ENCODE measurements at places on chromosomes 11 and 22. TPM values are rescaled to one million over a fixed set of nuclear protein-coding genes. Genes with fewer than 3 reads are reported as not detected.

DNA sequence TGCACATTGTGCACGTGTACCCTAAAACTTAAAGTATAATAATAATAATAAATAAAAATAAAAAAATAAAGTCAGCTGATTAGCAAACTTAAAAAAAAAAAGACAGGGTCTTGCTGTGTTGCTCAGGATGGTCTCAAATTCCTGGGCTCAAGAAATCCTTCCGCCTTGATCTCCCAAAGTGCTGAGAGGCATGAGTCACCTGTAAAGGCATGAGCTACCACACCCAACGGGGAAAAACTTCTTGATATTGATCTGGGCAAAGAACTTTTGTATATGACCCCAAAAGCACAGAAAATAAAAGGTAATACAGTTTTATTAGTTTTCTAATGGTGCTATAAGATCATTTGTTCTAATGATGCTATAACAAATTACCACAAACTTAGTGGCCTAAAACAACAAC, 46.1 kb downstream of the ENTHD1 start:
- no peak for DNase-seq

DNA sequence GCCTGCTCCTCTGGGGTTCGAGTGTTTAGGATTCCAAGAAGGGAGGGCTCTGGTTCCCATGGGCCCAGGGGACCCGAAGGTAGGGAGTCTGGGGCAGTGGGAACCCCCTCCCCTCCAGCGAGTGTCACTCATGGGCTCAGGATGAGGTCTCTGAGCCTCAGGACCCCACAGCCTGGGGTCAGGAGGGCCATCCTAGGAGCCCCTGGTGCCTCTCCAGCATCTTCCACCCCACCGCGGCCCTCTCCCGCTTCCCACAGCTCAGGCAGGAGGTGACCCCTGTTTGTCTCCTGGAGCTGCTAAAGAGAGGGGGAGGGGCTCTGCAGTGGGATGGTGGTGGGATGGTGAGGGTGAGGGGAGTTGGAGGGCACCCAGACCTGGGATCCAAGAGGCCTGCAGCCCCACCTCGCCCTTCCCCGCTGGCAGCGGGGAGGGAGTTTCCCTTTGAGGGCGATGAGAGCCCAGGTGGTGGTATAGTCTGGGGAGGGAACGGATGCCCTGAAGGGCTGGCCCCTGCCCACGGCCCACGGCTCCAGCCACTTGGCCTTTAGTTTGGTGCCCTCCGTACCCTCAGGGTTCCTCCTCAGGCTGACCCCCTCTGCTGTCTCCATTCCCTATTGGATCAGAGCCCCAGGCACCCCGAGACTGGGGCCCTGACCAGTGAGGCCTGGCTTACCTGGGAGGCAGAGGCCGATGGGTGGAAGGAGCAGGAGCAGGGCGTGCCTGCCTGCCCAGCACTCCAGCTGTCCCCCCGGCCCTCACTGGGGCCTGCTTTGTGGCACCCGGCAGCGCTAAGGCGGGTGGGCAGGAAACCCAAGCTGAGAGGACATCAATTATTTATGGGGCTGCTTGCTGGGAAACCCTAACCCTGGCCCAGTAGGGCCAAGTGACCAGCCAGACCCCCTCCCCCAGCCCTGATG, 1.1 kb upstream of the CABP4 start:
- DNase-seq: no peak

- DNase-seq: no peak
Observed at GRCh38 chr11:3177931-3178330, 12.8 kb upstream of the OSBPL5 start.

- DNase-seq: no peak
Observed at GRCh38 chr11:70174547-70175235, 28.4 kb upstream of the FADD start.

DNA sequence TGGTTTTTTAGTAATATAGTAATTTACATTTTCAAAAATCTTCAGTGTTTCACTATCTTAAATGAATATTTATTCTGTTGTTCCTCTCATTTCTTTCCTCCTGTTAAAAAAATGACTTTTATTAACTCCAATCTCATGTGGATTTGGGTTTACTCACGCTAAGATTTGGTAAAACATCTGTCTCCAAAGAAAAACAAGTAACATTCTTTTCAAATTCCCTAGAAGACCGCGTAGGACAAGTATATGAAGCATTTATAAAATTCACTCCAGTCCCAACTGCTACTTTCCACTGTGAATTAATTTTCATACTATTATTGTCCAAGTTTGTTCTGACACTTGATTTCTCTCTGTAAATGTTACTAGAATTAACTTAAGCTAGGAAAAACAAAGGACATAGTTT, 26.2 kb downstream of the SBF2 start:
- no peak for DNase-seq

DNA sequence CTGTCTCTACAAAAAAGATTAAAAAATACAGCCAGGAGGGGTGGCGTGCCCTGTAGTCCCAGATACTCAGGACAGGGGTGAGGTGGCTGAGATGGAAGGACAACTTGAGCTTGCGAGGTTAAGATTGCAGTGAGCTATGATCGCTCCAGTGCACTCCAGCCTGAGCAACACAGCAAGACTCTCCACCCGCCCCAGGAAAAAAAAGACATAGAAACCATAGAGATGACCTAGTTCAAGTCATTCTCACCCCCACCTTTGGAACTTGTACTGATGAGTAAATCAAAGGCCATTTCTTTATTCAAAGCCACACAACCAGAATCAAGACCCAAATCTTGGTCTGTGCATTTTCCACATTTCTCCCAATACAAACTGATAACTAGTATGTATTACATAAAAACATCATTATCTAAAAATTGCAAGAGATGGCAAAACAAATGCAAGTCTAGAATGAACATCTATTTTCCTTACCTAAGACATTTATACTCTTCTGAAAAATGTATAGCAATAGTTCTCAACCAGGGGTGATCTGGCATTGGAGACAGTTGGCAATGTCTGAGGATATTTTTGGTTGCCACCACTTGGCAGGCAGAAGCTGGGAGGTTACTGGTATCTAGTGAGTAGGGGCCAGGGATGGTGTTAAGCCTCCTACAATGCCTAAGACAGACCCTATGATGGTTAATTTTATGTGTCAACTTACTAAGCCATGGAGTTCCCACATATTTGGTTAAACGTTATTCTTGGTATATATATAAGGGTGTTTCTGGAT, 34.6 kb downstream of the LGR4 start:
- DNase-seq: no peak

DNA sequence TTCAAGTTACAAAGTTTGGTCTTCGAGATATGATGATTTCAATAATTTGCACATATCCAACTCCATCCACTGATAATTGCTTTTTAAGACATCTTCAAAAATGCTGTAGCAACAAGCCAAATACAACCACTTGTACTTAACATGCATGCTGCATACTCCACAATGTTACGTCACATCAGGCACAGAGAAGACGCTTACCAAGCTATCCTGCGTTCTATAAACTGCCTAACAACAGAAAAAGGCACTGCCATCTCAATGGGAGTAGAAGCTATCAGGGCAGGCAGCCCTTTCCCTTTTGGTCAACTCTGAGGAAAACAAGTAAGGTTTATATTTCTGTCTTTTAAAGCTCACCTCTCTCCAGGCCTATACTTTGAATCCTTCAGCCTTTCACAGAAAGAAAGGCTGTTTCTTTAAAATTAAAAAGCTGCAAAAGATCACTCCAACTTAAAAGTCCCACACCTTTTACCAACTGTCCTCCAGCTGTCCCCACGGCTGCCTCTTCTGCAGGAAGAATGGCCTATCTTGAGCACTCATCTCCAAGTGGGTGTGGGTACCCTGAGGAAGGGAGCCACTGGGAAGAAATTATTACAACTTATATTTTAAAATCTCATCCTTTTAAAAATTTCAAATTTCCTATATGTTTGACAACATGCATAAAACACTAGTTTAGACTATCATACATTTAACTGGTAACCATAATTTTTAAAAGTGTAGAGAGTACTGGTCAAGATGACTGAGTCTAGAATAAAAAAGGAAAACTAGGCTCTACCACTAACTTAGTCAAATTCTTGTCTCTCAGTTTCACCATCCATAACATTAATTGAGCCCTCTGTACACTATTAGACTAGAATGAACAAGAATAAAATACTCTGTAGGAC, 14.5 kb downstream of the PHF21A start:
- no peak for DNase-seq

DNA sequence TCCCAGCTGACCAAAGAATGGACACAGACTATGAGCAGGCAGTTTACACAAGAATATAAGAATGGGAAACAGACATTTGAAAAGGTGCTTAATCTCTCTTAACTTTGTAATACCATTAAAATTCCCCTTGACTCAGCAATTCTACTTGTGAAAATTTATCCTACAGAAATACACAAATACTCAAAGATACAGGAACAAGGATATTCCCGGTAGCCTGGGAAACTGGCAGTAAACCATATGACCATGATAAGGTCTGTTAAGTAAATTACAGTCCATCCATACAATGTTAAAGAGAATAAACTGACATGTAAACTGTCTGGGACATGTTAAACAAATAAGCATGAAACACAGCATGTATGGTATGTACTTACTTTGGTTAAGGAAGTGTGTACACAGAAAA, 8.7 kb upstream of the MTFP1 start:
- no peak for DNase-seq

DNA sequence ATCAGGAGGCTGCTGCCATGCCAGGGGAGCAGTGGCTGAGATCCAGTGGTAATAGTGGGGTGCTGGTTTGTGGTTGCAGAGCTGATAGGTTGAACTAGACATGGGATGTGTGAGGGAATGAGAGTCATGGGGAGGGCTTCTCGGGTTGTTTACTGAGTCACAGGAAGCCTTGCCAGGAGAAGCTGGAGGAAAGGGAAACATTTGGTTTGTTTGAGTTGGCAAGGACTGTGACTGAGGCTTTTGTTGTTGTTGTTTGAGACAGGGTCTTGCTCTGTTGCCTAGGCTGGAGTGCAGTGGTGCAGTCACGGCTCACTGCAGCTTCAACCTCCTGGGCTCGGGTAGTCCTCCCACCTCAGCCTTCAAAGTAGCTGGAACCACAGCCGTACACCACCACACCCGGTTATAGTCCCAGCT, 49.3 kb downstream of the CABIN1 start:
- no peak for DNase-seq

DNA sequence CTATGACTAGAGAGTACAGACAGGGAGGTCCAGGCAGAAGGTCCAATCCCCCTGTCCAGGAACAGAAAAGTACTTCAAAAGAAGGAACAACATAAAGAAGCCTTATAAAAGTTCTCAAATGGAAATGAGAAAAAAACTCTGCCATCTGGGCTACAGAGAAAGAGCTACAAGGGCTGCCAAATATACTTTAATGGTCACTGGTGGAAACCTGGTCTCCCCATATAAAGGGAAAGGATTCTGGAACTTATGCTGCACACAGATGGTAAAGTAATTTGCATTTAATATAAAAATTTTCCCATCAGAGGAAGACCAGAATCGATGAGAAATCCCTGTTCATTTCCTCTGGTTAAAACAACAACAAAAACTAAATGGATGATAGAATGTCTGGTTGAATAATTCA, 119.4 kb upstream of the MTMR2 start:
- no peak for DNase-seq

GRCh38 chr22:30240541-30241417, 5.8 kb downstream of the LIF start:
- no peak for DNase-seq

DNA sequence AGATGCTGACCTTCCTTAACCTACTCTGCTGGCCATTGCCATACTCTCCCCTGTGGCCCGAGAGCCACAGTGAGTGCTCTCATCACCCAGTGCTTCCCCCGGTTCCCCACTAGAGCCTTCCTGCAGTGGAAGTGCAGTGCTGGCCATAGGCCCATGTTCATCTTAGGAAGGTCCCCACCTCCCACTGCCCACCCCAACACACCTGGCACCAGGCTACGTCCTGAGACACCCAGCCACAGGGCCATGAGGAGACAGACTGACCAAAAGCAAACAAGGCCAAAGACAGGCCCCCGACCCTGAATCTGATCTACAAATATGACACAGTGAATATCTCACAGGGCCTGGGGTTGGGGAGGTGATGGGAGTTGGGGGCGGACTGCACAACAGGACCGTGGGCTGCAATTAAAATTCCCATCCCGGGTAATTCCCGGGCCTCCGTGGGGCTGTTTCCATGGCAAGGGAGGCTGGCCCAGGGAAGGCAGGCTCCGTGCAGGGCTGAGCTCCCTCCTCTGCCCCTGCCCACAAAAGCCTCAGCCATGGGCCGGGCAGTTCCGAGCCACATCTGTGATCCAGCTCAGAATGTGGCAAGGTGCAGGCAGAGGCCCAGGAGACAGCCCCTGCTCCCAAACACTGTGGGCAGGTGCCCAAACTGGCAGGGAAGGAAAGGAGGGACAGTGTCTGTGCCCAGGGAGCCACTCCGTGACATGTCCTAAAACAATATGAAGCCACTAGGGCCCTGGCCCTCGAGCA, 5.1 kb upstream of the CHST1 start:
- DNase-seq: no peak

- no peak for DNase-seq
Observed at GRCh38 chr11:96272529-96273222, 70.3 kb downstream of the MAML2 start.

- DNase-seq: no peak
Observed at GRCh38 chr22:16847271-16847670, 22.1 kb upstream of the XKR3 start.

DNA sequence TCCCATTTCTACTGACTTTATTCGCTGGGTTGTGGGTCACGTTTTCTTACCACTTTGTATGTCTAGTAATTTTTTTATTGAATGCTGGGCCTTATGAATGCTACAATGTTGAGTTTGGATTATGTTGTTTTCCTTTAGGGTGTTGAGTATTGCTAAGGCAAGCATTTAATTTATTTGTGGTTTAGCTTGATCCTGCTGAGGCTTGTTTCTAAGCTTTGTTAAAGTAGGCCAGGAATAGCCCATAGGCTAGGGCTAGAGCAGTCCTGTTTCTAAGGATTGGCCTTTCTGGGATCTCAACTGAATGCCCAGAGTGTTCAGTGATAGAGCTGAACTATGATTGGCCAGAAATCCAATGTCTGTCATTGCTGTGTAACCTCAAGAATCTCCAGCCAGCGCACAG, 56.1 kb upstream of the LDLRAD3 start:
- DNase-seq: no peak

PARVA gene
- 78.2 TPM for total RNA-seq

TMEM191C gene
- 4.2 TPM for total RNA-seq

PGM2L1 gene
- total RNA-seq: 18.6 TPM

RASSF10 gene
- 0.29 TPM for total RNA-seq

CALCB gene
- 0.11 TPM for total RNA-seq

OR4C46 gene
- total RNA-seq: not detected

MMP20 gene
- total RNA-seq: not detected

RASD2 gene
- 0.14 TPM for total RNA-seq

THY1 gene
- total RNA-seq: 121 TPM

All from mesothelial cell of epicardium (in vitro differentiated cells).